ENCODE measurements at places on chromosomes 1 and 21.

DNA sequence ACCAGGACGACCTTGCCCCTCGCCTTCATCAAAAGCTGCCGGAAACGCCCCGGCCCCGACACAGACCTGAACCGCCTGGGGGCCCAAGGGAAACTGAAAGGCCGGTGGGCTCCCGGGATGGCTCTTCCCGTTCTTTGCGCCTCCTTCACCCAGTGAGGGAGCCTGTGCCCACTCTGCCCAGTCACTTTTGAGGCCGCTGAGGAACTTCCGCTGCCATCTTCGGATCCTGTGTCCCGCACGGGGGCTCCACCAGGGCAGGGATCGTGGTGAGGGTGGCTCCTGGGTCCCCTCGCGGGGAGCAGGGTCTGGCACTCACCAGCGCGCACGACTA is 104.0 kb downstream of the PPIAL4G start:
- DNase-seq = no peak

DNA sequence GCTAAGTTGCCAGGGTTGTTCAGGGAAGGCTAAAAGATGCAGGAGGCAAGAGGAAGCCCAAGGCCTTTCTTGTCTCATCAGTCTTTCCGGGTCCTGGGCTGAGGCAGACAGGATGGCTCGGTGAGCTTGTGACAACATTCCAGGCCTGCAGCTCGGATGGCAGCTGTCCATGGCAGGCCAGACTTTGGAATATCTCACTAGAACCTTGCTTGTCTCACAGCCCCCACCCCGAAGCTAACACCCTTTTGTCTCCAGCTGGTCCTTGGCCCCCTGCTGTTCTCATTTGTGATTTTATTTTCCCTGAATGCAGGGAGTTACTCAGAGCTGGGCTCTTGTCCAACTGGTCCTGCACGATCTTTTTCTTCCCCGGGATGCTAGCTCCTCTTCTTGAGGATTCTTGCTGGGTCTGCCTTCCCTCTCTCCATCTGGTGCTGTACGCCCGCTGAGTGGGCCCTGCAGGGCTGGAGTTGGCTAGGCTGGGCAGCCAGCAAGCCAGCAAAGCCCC is 477.2 kb upstream of the CAMK1G start:
- DNase-seq = no peak

DNA sequence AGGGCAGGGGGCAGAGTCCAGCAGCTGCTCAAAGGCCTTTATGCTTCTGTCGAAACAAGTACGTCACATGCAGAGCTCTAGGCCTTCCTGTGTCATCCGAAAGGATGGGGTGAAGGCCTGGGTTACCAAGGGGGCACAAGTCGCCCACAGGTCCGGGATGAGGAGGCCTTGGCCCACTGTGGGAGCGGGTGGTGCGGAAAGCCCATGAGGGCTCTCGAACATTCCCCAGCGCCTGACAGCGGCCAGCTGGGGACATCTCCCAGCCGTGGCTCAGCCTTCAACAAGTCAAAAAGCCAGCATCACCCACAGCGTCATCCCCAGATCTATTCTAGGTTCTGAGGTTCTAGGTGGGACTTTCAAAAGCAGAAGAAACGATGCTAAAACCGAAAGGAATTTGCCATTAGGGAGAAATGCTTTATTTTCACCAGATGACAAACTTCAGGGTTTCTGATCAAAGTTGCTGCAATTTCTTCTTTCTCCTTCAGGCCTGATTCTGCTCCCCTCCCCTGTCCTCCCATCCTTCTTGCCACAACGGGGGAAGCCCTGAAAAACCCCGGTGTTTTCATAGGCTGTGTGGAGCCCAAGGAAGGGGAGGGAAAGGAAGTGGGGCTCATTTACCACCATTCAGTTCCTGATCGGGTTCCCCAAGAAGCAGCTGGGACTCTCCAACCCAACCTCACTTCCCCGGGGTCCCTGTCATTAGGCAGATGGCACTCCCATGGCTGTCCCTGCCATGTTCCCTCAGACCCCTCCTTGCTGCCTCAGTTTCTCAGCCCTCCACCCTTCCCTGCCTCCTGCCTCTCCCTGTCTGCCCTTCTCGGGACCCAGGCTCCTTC is 17.6 kb downstream of the GPR137B start:
- no peak for DNase-seq

- no peak for DNase-seq
Observed at GRCh38 chr1:227869851-227870305, 54.4 kb downstream of the PRSS38 start.

GRCh38 chr1:173257805-173258204 is 50.7 kb upstream of the TNFSF4 start:
- DNase-seq = no peak

- no peak for DNase-seq
Observed at GRCh38 chr1:200438911-200439310, 29.1 kb upstream of the ZNF281 start.

DNA sequence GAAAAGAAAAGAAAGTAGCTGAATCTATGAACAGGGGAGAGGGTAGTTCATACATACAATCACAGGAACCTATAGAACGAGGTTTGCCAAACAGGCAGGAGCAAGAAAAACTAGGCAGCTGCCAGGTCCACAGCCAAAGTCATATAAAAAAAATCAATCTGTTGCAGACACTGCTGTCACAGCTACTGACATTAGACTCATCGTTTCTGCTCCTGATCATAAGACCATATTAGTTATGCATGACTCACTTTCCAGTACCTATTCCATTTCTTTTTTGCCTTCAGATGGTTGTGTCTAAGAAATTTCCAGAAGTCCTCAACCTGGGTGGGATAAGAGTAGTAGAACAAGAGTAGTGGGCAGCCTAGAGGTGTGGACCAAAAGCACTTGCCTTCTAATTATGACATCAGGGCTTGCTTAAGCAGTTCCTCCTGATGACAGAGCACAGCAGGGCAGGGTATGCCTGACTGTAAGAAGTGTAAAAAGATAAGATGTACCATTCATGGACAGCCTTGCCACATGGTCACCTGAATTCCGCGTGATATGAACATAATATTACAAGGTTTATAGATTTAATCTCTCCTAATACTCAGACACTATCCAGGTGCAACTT is 323.2 kb upstream of the SGIP1 start:
- DNase-seq = no peak
